ENCODE measurements at places on chromosomes 12 and 14.
A peak's percentile ranks its signal among the peaks of the same experiment; 100 is the strongest.

GRCh38 chr14:49982501-49982951 lies 89.6 kb downstream of the ARF6 start:
- DNase-seq: no peak

DNA sequence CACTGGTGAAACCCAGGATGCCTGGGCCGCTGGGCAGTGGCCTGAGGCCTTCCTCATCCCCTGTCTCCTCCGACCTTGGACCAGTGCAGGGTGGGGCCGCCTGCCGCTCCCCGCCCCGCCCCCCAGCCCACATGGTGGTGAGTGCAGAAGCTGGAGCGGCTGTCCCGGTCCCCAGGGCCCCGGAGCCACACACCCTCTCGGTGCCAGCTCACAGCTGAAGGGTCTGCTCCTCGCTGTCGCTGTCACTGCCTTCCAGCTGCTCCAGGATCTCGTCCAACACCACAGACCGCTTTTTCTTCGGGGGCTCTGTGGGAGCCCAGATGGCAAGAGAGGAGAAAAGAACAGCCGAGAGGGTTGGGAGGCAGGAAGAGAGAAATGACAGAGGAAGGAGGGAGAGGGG lies 143.1 kb downstream of the RBM19 start:
- DNase-seq: peak; percentile 44

- DNase-seq: peak; percentile 68
Observed at GRCh38 chr12:57069523-57069922, 9.1 kb downstream of the NEMP1 start.

GRCh38 chr12:104213952-104214351 lies 1.6 kb upstream of the TXNRD1 start:
- DNase-seq: no peak

DNA sequence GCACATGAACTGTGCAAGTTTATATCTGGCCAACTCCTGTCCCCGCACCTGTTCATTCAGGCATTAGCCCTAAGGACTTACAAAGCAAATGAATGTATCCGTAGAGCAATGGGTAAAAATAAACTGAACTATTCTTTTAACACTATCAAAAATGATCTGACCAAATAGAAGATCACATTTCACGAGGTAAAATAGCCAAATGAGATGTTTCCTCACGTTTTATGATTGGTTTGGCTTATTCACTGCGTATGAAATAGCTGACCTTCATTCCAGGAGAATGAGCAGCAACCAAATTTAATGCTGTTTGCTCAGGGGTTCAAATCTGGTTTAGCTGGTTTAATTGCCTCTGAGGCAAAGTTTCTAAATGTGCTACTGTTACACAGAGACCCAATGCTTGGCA lies 216.0 kb upstream of the EEA1 start:
- no peak for DNase-seq

GRCh38 chr14:81208489-81208888 lies 12.3 kb downstream of the GTF2A1 start:
- DNase-seq: no peak

DNA sequence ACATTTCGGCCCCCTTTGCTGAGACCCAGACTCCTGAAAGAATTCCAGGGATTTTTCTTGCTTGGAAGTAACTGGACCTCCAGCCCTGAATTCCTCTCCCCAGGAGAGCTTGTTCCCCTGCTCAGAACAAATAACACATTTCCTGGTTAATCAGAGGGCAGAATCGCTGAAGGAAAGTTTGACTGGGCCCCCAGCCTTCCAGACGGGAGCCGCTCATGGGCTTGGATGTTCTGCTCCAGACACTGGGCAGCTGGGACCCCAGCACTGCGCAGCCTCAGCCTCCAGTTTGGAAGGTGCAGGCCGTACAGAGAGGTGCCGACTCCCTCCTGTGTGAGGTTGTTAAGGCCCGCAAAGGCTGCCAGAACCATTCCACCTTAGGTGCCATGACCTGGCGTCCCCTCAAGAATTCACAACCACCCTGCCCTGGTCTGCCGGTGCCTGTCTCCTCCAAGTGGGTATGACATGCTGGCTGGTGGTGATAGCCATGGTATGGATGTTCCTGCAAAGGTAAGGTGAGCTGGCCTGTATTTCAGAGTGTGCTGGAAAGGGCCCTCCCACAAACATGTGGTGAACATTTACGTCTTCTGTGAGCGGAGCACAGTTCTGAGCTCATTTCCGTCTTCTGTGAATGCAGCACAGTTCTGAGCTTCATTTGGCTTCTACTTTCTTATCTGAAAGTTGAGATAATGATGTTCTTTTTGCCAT lies 5.1 kb upstream of the LTBP2 start:
- DNase-seq: no peak

DNA sequence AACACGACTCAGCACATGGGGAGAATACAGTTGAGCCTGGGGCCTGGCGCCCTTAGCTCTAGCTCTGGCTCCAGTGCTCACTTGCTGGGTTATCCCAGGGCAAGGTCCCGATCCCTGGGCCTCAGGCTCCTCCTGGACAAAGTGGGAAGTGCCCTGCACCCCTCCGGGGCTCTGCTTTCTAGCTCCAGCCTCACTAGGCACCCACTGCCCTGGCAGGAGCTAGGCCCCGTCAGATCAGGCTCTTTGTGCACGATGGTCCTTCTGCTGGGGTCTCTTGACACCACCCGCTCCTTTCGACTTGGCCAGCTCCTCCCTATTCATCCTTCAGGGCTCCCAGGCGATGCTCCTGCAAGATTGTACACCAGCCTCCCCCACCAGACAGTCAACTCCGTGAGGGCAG lies 23.4 kb downstream of the NCKAP5L start:
- no peak for DNase-seq

DNA sequence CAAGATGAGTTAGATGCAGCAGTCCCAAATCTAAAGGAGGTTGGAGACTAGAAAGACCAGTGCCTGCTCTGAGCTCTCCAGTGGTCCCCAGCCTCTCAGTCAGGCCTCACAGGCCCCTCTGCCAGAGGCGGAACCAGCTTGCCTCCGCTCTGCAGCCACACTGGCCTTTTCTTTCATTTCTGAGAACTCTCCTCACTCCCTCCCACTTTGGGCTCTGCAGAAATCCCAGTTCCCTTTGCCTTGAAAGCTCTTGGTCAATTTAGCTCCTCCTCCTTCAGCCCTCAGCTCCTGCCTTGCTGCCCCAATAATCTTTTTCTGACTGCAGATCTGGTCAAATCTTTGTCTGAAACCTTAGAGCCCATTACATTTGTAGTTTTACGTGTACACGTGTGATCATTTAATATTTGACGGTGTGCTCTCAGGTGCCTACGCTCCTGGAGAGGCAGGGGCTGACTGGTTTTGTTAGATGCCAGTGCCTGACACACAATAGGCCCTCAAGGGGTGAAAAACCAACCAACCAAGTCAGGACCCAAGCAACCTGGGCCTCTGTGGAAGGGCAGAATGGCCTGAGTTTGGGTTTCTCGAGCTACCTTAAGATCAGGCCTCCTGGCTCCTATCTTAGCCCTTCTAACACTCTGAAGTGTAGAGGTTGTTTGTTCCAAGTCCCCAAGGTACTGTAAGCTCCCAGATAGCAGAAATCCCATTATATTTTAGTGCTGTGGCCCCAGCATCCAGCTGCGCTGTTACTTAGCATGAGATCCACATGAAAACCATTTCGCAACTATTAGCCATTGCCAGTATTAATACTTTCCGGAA lies 1.1 kb upstream of the NUDT4 start:
- DNase-seq: no peak

DNA sequence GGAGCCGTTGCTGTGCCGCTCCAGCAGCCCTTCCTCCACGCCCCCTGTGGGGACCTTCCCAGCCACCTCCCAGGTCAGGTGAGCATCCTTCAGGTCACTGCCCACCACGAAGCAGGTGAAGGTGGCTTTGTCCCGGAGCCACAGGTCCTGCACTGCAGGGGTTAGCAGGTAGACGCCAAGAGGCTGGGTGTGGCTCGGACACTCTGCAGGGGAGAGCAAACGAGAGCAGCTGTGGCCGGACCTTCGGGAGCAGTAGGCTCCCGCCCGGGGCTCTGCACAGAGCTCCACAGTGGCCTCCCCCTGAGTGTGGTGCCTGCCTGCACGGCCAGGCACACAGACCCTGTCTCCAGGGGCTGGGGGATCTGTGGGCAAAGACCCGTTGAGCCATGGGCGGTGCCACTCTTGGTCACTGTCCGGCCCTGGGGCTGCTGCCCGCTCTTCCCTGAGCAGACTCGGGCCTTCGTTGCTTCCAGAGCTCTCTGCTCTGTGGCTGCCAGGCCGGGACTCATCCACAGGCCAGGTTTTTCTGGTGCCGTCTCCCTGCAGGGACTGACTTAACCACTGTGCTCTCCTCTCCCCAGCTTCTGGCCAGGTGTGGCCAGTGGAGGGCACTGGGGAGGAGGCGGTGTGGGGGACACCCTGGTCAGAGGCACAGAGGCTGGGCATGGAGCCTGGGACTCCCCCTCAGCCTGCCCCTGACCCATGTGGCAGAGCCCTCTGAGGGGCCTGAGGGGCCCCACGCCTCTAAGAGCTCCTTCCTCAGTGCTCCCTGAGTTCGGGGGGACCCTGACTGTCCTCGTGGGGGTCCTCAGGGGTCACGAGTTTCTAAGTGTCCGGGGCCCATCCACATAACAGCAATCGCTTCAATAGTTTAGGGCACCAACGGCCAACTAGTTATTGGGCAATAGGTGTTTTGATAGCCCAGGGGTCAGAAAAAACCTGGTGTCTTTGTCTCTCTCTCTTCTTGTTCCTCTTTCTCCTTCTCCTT lies 314.9 kb downstream of the TMEM121 start:
- no peak for DNase-seq

GRCh38 chr14:94175011-94175745 lies 1.1 kb downstream of the PPP4R4 start:
- peak; percentile 71 for DNase-seq

DNA sequence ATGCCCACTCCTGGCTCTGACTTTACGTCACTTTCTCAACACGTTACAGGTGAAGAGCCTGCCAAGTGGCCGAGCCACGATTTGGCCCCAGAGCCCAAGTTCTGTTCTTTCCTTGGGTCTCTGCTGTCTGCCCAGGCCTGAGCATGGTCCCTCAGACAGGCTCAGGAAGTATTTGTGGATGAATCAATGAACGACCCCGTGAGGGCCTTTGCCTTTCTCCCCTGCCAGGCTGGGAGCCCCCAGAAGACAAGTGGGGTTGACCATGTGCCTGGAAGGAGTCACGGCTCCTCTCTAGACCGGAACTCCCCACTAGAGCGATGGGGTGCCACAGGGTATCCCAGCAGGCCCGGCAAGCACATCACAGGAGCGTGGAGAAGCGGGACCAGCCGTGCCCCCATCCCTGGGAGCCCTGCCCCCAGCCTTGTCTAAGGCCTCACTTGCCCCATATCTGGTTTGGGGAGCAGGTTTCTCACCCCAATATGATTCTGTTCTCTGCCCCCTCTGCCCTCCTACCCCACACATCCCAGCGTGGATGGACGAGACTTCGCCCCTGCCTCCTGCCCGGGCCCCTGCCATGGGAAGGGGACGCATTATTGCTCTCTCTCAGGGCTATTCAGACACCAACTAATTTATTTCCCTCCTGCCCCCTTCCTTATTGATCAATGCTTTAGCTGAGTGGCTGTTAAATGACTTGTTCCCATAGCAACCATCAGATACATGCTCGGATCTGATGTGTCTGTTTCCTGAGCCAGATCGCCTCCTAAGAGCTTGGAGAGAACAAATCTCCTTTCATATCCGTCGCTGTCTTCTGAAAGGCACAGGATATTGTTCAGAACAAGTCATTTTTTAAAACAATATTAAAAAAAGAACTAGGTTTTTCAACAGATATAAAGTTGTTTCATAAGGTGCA lies 69.0 kb downstream of the DIO3 start:
- no peak for DNase-seq

GRCh38 chr12:80589077-80589476 lies 118.4 kb upstream of the MYF6 start:
- DNase-seq: no peak

DNA sequence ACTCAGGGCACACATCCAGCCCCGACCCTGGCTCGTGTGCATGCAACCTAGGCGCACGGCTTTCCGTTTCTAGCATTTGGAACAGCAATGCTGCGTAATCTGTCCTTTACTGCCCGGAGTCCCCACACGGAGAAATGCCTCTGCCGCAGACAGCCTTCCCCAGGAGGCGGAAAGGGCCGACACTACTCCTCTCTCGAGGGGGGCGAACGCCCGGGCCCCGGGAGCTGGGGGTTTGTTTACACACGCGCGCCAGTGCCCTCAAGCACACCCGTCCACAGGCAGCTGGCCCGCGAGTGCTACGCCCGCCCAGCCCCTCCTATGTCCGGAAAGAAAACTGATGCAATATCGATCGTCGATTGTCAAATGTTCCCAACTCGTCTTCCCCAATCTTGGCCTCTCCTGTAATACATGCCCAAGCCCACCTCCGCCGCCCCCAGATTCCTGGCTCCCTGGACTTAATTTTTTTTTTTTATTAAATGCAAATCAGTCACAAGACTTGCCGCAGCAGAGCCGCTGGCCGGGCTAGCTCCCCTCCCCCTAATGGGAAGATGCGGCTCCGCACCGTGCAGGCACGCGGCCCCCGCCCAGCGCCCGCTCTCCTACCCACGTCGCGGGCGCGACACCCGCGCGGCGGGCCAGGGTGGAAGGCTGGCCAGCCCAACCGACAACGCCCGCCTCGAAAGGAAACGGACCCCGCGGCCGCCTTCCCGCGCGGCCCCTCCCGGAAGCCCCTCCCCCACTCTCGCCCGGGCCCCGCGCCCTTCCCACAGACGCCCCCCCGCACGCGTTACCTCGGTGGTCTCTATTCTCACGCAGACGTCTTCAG lies 642 bp downstream of the SLC38A2 start:
- DNase-seq: peak; percentile 68

DNA sequence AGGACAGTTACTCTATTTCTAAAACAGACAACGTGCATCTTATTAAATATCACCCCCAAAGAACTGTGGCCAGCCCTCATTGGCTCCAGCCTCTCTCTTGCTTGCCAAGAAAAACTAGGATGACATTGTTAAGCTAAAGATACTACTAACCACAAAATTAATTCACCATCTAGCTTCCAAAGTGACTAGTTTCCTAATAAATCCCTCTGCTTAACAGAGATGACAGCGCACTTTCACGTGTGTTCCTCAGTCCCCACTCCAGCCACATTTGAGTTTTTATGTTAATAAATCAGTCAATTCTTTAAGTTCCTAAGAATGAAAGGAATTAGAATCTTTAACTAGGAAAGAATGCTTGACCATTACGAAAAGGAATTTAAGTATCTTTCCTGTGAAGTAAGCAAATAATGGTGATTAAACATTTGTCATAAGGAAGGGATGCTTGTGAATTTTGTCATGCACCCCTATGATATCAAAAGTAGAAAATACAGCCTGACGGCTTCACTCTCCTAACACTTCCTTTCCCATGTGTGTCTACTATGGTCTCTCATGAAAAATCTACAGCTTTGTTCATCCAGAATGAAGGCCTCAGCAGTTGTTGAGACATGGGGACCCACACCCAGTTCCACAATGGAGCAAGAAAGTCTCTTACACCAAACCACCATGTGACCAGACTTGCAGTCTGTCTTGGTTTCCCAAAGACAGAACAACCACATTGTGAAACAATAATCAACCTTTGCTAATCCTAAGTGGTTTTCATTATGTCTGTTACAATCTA lies 8.1 kb downstream of the CORO1C start:
- no peak for DNase-seq
